Fibroblast of lung (primary cell): ENCODE measurements at places on chromosomes 12 and 14. TPM values are rescaled to one million over a fixed set of nuclear protein-coding genes. Genes with fewer than 3 reads are reported as not detected.

- DNase-seq: peak; percentile 69
Measured at GRCh38 chr12:46160101-46160980, 108.5 kb downstream of the SLC38A1 start.

The PZP gene
- not detected in 2 replicates for total RNA-seq

The TAS2R50 gene
- 1.3 and 2.3 TPM in 2 replicates for total RNA-seq

The SLC38A4 gene
- 1.8 and 6.1 TPM in 2 replicates for total RNA-seq

DNA sequence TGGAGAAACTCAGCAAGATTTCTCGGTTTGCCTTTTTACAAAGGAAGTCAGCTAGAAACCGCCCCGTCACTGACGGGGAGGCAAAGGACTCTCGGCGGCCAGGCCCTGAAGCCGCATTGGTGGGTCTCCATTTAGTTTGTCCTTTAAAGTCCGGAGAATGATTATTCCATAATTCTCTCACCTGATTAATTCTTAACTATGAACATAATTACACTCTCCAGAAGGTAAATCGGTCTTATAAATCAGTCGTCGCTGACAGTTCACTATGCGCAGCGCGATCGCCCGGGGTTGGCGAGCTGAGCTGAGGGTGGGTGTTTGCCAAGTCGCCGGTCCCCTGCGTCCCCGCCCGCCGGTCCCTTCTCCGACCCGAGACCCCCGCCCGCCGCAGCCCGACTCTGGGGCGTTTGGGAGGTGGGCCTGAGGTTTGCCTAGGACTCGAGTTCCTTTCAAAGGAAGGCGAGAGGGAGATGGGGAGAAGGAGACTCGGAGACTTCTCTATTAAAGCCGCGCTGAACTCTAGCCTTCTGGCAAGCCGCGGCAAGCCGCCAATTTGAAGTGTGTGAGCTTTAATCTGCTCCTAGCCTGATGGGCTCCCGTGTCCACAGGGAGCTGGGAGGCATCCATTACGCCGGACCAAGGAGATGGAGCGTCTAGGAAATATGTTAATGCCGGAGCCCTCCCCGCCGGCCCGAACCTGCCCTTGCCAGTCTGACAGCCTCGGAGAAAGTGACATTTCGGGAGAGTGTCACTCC lies 392.9 kb downstream of the NOVA1 start:
- DNase-seq: peak; percentile 30

DNA sequence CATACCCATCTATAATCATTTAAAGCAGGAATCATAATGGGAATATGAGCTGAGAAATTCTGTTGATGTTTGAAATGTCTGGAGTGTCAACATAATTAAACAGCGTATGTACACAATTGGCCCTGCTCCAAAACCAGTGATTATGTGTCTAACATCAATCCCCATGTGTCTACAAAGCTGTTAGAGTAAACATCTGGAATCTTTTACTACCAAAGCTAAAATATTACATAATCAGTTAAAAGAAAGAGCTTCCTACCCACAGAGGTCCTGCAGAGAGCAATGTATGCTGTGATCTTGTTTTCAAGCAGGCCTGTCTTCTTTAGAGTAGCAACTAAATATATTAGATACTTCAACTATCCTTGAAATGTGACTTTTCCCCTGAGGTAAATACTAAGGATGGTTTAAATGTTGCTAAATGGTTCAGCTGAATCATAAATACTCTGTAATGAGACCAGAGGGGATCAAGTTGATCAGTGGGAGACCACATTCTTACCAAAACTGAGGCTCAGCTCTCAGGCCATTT lies 74.3 kb downstream of the RASSF8 start:
- DNase-seq: peak; percentile 57

DNA sequence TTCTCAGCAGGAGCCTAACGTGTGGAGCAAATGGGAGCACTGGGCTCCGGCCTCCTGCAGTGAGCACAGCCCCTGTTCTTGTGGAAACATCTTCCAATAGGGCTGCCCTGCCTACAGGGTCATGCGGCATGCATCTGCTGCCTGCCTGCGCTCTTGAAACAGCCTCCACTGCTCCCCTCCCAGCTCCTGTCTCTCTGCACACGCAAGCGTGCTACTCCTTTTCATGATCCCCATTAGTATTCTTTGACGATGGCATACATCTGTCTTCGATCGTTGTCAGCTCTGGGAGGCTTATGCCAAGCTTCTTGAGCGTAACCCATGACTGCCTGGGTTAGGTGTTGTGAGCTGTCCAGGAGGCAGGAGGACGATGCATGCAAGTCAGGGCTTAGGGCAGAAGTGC lies 23.1 kb downstream of the NTF3 start:
- no peak for DNase-seq

GRCh38 chr12:128942960-128943477 lies 89.7 kb downstream of the GLT1D1 start:
- no peak for DNase-seq

DNA sequence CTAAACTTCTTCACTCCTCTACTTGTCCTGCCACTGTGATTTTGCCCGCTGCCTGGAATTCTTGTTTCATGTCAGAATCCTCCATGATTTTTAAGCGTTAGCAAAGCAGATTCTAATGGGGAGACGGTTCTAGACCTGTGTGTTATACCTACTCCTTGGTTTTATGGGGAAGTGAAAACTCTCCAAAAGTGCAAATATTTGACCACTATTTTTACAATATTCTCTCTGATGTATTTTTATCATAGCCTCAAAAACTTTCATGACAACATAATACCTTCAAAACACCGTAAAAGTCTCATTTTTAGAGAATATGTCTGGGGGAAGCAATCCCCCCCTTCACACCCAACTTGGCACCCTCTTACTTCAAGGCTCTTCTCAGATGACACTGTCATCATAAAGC lies 12.9 kb upstream of the KRAS start:
- no peak for DNase-seq

The CCDC184 gene
- total RNA-seq: under 0.01 and 0.17 TPM in 2 replicates

DNA sequence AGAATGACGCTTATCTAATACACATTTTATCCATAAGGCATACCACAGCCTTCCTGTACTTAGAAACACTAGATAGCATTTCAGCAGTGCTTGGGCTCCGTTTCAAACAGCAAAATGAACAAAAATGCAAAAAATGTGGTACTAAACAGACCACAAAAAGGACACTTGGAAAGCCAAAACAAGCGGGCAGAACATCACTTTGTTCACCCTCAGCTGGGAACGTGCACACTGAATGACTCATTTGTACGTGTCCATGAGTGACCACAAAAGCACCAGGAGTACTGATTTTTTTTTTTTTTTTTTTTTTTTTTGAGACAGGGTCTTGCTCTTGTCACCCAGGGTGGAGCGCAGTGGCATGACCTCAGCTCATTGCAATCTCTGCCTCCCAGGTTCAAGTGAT lies 8.9 kb upstream of the FOXN3 start:
- peak; percentile 99 for DNase-seq

DNA sequence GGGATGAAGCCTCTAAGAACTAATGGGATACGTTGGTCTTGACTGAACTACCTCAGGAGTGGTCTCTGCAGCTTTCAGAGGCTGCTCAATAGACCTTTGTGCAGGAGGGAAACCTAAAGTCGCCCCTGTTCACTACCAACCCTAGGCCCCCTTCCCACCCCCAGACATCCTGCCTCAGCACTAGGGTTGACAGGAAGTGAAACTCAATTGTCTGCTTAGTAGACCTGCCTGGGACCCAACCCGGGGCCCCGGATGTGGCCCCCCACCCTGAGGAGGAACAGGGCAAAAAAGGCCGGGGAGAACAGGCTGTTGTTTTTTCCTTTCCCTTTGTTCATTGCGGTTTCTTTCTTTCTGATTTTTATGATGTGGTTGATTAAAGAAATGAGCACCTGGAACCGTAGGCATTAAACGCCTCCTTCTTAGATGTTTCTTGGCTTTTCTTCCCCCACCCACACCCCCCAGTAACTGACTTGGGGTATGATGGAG lies 1.6 kb upstream of the DGKA start:
- no peak for DNase-seq

The PMCH gene
- not detected in 2 replicates for total RNA-seq

GRCh38 chr14:54643696-54644176 lies 76.8 kb downstream of the SAMD4A start:
- DNase-seq: no peak

The TEDC1 gene
- total RNA-seq: 1.0 and 2.5 TPM in 2 replicates

GRCh38 chr12:107845980-107846659 lies 71.6 kb downstream of the ASCL4 start:
- no peak for DNase-seq

DNA sequence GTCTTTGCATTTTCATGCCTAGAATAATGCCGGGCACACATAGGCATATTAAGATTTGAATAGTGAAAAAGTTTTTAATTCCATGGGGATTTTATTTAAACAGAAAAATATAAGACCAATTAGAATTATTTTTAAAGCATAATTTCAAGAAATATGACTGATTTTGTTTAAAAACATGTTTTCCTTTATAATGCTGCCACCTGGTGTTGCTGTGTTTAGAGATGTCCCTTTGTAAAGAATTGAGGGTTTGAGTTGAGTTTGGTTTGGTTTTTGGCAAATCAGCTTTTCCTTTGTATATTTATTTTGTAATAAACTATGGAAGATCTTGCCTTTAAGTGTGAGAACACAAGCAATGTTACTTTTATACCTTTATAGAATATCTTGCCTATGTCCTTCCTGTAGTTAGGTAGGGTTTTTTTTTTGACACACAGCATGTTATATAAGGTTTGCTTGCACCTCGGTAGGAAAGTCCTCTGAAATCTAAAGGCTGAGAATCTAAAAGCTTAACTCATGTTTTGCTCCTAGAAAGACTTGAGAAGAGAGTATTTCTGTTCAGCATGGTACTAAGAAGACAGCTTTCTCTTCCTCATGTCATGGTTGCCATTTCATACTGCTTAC lies 31.4 kb upstream of the SNAPC1 start:
- DNase-seq: no peak

The KRT78 gene
- not detected in 2 replicates for total RNA-seq

DNA sequence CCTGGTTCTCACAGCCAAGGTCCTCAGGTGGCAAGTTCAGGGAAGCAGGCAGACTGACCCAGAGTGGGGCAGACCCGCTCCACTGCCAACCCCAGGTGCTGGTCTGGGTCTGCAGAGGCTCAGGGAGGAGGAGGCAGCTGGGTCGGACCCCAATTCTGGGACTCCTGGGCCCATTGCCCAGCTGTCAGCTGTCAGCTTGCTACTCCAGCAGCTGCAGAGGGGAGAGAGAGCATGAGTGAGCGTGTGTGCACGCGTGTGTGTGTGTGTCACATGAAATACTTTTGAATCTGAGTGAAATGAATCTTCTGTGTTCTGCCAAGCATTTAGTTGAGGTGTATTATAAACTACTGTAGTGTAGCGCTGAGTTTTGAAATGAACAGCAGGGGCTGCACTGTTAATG lies 30.8 kb downstream of the XRCC3 start:
- DNase-seq: peak; percentile 23

- peak; percentile 81 for DNase-seq
Measured at GRCh38 chr14:65255029-65255545, 152.8 kb upstream of the MAX start.

The KCNJ8 gene
- total RNA-seq: 7.4 and 13.2 TPM in 2 replicates

- DNase-seq: no peak
Measured at GRCh38 chr12:64255249-64255648, 33.2 kb upstream of the KICS2 start.

GRCh38 chr12:114400361-114400811 lies 5.6 kb downstream of the TBX5 start:
- no peak for DNase-seq

DNA sequence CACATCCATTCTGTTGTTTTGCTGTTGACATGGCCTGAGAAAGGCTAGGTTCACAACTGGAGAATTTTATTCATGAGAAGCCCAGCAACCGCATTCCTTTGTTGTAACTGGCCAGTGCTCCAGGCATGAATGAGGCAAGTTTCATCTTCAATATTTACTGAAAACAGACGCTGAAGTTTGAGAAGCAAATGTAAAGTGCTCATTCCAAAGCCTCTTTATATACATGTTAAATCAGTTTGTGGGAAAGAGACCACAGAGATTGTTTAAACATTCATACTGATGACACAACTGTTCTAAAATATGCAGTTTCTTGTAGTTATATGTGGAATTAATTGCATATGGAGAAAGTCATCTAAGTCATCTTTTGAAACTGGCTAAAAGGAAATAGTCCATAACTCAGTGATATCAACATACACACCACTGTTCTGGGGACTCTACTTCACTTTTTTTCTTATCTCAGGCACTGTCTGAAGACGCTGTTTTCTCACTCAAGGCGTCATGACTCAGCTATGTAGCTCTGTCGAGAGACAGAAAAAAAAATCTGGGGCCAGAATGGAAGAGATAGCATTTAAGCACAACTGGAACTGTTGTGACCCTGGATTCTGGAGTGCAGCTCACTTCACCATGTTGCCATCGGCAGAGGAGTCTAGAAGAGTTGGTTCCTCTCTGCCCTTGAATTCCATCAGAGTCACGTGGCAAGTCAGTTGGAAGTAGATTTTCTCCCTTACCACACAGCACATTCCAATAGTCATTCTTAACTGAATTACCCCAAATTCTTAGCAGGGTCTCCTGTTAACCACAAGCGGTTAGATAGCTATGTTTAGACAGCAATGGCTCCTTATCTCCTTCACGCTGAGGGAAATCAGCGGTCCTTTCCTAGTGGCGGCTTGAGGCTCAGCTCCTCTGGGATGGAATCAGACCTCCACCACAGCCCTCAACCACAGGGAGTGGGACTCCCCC lies 258.4 kb upstream of the HMGA2 start:
- DNase-seq: peak; percentile 96

DNA sequence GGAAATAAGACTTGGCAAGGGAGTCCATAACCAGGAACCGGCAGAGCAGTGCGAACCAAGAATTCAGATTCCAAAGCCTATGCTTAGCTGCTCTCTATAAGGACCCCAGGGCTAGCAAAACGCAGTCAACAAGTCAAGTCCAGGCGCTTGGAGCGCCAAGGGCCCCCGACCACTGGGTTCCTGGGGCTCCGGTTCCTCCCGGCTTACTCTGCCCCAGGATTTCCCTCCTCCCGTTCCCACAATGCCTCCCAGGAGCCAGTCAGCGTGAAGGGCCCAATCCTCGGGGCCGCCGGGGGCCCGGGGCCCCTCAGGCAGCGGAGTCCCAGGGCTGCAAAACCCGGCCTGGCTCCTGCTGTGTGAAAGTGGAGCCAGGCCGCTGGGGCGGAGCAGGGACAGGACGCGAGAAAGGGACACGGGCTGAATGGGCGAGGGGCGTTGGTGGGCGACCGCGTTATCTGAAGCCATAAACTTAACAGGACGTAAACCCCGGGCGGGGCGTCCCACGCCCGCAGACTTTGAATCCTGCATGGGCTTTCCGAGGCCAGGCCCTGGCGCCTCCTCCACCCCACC lies 1.5 kb downstream of the KRT8 start:
- DNase-seq: peak; percentile 81

DNA sequence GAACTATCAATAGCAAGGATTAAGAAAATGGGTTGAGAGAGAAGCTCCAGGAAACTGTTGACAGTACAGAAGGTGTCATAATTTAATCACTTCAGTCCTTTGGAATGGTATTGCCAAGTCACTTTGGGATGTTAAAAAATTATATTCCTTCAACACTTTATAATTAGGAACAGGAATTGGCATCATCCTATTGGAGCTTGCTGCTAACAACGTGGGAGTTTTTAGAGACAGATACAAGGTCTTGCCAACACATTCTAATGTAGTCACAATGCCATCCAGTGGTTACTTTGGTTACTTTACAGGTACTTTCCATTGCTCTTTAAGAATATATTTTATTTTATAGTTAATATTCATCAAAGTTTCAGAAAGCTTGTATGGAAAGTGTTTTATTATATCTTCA lies 310.1 kb downstream of the SYT1 start:
- DNase-seq: peak; percentile 71

GRCh38 chr12:94690198-94690771 lies 39.9 kb upstream of the TMCC3 start:
- no peak for DNase-seq
